ENCODE measurements at places on chromosomes 5 and 9.

DNA sequence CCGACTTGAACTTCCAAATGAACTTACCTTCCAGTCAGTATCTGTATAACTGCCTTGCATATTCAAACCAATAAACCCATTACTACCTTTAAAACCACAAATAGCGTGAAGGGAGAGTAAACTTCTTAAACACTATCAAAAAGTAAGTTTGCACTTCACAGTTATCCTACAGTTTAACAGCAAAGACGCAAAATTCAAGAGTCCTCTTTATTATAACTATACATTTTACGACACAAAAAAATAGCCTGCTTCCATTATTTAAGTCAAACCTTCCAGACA is 1.8 kb downstream of the PTBP3 start:
- no peak for DNase-seq

GRCh38 chr5:93601071-93601801 is 18.2 kb downstream of the NR2F1 start:
- no peak for DNase-seq

DNA sequence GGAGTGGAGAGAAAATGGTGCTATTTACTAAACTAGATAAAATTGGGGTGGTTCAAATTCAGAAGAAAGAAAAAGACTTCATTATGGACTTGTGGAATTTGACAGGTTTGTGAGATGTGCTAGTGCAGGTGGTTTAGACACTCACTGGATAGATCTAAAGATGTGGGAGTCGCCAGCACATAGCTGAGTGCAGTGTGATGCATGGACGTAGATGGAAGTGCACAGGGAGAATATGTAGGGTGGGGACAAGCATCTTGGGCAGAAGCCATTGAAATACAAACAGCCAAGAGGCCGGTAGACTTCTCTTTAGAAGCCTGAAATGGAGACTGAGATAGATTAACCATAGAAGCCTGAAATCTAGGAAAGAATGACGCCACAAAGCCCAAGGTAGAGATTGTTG is 10.7 kb downstream of the HAPLN1 start:
- no peak for DNase-seq

- DNase-seq, result no peak
These were observed 17.0 kb downstream of the ADAMTS2 start for GRCh38 chr5:179328291-179328690.

DNA sequence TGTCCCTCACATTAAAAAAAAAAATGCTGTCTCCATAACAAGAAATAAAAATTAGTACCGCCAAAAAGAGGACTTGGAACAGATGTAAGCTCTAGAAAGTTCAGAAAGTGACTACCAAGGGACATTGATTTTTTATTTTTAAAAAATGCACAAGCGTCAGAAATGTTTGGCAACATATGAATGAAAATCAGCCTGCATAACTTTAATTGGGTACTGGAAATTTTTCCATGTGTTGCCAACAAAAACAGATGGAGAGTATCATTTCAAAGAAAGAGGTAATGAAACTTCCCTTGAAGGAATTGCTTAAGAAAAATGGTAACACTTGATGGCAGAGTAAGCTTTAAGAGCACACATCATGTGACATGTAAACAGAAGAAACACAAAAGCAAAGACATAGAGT is 47.2 kb downstream of the OR2K2 start:
- no peak for DNase-seq

DNA sequence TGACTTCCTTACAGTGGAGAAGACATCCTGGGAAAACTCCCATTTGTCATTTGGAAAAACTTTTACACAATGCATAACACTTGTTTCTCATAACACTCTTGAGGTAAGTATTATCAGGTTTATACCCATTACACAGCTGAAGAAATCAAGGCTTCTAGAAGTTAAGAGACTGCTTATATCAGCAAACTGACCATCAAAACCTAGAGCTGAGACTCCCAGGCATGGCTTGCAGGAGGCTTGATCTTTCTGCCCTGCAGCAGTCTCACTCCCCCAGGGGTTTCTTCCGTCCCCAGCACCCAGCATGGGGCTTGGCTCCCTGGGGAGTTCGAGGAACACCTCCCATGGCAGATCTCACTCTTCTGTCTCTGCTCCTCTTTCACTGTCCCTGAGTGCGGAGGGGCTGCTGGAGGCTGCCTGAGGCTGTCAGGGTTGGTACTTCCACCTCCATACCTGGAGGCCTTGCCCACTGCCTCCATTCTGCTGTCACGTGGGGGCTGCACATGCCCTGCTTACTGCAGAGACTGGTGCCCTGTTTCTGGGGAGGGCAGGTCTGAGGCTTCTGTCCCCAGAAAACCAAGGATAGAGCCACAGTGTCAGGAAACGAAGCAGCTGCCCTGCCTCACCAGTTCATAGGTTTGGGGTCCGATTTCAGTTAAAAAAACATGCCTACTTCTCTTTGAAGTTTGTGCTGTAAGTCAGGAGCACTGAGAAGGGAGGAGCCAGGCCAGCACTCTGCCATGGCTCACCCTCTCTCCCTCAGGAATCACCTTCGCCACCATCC is 202.5 kb downstream of the PAX5 start:
- DNase-seq, result no peak

- no peak for DNase-seq
These were observed 402.9 kb upstream of the CLINT1 start for GRCh38 chr5:158261674-158262367.

- no peak for DNase-seq
These were observed 3.7 kb upstream of the COL5A1 start for GRCh38 chr9:134637696-134638501.

GRCh38 chr5:10493884-10494283 is 52.2 kb downstream of the ROPN1L start:
- DNase-seq, result no peak

DNA sequence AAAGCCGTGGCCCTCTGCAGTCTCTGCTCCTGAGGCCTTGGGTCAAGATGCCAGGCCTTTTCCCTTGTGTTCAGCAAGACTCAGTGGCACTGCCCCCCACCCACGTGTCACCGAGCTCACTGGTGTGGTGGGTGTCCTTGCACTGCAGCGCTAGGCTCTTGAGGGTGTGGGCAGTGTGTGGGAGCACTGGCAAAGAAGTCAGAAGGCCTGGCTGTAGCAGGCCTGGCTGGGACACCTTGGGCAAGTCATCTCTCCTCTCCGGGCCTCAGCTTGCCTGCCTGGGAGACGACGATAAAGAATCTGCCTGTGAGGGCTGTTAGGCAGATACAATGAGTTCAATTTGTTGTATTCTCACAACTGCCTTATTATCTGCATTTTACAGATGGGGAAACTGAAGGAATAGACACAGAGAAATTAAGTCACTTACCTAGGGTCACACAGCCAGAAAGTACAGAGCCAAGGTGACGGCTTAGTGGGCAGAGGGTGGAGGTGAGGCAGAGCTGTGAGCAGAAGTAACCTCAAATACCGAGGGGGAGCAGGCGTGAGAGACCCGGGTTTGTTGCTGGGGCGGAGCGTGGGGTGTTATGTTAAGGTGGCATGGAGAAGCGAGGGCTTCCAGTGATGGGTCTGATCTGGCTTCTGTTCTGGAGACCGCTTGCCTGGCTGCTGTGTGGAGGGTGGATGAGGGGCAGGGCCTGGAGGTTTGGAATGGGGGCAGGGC is 1.4 kb downstream of the TSPAN17 start:
- DNase-seq, result no peak

GRCh38 chr5:56557198-56557597 is 258.2 kb upstream of the MAP3K1 start:
- DNase-seq, result no peak

DNA sequence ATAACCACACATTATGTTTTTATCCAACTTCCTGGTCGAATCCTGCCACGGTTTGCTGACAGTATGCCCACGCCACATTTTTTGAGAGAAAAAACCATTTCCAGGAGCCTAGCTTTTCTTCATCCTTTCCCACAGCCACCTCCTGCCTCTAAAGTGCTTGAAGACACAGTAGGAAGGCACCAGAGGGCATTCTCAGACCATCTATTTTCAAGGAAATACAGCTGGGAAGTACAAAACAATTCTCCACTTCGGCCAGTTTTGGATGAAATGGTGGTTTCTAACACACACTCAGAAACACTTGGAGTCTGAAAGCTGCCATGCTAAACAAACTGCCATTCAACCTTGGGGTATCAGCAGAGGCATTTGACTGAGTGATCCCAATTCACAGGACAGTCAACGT is 86.3 kb upstream of the RPS23 start:
- DNase-seq, result no peak

- no peak for DNase-seq
These were observed 1.9 kb upstream of the NRARP start for GRCh38 chr9:137303893-137304382.

GRCh38 chr9:21744320-21744719 is 58.1 kb upstream of the MTAP start:
- no peak for DNase-seq

- no peak for DNase-seq
These were observed 96.2 kb upstream of the ARAP3 start for GRCh38 chr5:141778206-141778605.

DNA sequence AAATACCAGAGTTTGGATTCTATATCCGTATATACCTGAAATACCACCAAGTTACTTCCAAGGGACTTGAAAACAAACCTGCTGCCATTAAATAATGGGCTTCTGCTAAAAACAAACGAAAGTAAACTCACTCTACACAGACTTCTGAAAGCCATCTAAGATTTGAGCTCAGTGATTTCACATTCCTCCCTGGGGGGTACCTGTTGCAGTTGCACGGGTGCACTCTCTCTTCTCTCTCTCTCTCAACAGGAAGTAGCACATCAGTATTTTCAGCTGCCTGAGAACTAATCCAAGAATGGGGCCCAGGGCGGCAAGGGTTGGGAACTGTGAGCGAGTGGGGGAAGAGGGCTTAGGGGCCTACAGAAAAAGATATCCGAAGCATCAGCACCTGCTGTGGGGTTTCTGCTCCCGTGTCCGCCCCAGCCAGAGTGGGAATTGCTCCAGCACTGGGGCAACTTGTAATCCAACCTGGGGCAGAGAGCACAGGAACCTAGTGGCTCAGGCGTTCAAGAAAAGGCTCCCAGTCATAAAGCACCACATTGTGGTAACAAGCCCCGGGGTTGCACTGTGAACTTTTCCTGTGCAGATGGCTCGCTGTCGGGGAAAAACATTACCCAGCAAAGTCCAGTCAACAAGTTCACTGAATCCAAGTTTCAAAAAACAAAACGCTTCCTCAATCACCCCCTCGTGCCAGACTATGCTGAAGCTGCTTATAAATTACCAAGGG is 99.8 kb downstream of the EFNA5 start:
- DNase-seq, result no peak

GRCh38 chr5:155532621-155533311 is 519.2 kb downstream of the KIF4B start:
- no peak for DNase-seq

DNA sequence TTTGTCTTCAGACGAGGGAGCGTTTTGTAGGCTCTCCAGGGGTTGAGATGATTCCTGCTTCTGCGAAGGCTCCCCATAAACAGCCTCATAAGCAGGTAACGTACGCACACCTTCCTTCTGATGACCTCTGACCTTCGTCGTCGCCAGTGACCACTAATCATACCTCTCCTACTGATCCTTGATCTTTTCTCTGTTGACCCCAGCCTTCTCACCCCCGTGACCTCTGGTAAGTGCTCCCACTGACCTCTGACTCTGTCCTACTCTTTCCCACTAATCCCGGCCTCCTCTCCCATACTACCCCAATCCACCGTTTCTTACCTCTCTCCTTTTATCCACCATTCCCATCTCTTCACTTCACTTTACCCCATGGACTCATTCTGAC is 345 bp downstream of the DNAI1 start:
- no peak for DNase-seq

DNA sequence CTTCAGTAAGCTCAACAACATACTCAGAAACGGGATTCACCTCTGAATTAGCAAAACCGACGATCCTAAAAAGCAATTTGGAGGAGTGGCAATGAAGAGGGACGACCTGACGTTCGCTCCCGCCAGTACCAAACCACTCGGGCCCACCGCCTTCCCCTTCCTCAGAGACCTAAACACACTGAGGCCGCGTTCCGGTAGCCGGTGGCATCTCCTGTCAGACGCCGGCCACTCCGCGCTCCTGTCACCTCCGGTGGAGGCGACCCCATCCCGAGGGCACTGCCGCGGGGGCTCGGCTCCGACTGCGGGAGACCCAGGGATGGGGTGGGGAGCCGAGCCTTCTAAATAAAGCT is 617 bp downstream of the PPP6C start:
- DNase-seq, result no peak

DNA sequence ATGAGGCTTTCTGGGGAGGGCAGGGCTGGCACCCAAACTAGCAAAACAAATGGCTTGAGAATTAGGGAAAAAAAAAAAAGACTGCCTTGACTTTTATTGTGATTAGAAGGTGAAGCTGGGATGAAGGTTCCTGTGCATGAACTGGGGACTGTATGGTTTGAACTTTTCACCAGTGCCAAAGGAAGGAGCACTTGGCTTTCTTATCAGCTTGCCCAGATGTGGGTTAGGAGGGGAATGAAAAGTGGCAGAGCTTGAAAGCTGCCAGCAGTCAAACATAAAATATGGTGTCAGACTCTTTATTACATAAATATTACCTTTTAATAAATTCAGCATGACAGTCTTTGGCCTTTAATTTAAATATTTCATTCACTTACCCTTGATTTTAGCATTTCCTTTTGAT is 182.5 kb downstream of the PSAT1 start:
- no peak for DNase-seq

DNA sequence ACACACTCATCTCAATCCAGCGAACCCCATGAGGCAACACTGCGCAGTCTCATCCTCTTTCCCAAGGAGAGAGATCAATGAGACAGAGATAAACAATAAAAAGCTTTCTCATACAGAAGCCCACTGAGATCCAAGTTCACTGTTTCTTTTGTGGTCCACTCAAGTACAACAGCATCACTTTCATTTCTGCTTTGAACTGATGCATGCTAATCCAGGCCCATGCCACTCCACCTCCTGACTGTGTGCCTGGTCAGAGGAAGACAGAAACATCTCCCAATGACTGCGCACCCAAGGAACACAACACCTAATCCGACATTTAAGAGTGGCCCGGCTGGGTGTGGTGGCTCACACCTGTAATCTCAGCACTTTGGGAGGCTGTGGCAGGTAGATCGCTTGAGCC is 104.0 kb downstream of the SERINC5 start:
- DNase-seq, result no peak

DNA sequence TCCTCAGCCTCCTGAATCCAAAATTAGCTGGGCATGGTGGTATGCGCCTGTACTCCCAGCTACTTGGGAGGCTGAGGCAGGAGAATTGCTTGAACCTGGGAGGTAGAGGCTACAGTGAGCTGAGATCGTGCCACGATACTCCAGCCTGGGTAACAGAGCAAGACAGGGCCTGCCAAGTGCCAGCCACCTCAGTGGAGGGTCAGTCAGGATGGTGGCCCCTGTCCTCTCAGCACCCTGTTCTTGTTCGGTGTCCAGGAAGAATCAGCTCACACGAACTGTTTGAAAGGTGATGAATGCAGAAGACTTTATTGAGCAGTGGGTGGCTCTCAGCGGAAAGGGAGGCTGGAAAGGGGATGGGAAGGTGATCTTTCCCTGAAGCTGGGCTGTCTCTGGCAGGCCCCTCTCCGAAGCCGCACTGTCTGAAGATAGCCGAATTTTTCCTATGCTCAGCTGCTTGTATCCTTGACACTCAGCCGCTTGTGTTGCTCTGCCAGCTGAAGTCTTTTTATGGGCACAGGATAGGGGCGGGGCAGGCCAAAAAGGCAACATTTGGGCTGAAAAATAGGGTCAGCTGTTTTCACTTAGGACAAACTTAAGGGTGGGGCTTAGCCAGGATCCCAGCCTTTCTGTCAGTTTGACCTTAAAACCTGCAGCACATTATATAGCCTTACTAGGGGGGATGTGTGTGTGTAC is 50.9 kb downstream of the UBE2R2 start:
- no peak for DNase-seq

GRCh38 chr5:79973511-79973910 is 17.6 kb downstream of the MTX3 start:
- no peak for DNase-seq

GRCh38 chr9:113646491-113646890 is 183.0 kb downstream of the RGS3 start:
- no peak for DNase-seq

GRCh38 chr5:107979291-107979690 is 308.6 kb upstream of the EFNA5 start:
- no peak for DNase-seq
